ENCODE measurements at places on chromosomes 12 and 14.

DNA sequence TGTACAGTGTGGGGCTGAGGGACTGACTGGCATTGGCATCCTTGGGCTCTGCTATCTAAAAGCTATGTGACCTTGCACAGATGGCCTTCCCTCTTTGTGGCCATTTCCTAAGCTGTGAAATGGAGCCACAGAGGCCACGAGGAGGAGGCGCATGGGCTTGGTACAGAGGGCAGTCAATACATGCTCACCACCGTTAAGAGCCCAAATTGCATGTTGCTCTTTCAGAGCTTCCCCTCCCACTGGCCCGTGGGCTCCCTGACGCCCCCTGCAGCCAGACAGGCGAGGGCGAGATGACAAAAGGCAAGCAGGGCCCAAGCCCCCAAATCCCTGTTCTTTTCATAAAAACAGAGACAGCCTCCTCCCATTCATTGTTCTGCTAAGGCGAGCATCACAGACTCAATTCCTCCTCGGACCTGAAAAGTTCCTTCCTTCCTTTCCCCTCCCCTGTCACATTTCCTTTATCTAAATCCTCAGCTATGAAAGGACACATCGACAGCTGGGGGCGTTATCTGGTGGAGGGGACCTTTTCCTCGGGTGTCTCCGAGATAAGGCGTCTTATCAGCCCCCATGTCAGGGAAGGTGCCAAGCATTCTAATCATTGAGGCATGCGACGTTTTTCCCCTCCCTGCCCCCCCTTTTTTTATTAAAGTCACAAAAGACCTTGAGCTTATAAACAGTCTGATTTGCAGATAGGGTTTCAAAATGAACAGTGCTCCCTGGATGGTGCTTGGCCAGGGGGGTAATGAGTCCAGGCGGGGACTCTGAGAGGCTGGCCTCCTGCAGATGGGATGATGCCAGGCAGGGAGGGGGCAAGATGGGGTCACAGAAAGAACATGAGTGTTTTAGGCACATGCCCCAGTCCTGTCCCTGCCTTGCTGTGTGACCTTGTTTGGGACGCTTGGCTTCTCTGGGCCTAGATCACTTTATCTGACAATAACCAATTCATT is 26.4 kb downstream of the FAM222A start:
- no peak for DNase-seq

GRCh38 chr12:32120419-32120818 is 13.8 kb downstream of the BICD1 start:
- no peak for DNase-seq

GRCh38 chr12:1803736-1804135 is 16.6 kb upstream of the LRTM2 start:
- DNase-seq = no peak

- DNase-seq = no peak
Observed at GRCh38 chr12:19485240-19485639, 45.9 kb downstream of the AEBP2 start.

- no peak for DNase-seq
Observed at GRCh38 chr12:20309504-20310148, 58.7 kb upstream of the PDE3A start.

GRCh38 chr14:53651096-53651740 is 305.4 kb downstream of the BMP4 start:
- no peak for DNase-seq

DNA sequence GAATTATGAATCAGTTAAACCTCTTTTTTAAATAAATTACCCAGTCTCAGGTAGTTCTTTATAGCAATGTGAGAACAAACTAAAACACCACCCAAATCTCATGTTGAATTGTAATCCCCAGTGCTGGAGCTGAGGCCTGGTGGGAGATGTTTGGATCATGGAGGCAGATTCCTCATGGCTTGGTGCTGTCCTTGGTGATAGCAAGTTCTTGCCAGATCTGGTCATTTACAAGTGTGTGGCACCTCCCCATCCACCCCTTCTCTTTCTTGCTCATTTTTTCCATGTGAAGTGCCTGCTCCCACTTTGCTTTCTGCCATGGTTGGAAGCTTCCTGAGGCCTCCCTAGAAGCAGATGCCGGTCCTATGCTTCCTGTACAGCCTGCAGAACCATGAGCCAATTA is 102.1 kb upstream of the ANO4 start:
- DNase-seq = no peak

DNA sequence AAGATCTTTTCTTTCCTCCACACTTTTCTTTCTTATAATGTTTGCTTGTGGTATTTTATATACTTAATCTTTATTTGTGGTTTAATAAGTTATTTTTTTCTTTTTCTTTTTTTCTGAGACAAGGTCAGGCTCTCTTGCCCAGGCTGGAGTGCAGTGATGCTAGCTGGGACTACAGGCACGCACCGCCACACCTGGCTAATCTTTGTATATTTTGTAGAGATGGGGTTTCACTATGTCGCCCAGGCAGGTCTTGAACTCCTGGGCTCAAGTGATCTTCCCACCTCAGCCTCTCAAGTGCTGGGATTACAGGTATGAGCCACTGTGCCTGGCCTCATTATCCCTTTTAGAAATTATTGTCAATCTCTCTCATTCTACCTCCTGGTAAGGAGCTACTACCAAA is 87.1 kb downstream of the SCFD1 start:
- DNase-seq = no peak

GRCh38 chr14:68792979-68793733 is at the start of gene ZFP36L1:
TSS of gene ZFP36L1 (minus strand) at chr14:68793067. CDS start at chr14:68792938, 129 bp downstream.
- peak; percentile 92 for DNase-seq

DNA sequence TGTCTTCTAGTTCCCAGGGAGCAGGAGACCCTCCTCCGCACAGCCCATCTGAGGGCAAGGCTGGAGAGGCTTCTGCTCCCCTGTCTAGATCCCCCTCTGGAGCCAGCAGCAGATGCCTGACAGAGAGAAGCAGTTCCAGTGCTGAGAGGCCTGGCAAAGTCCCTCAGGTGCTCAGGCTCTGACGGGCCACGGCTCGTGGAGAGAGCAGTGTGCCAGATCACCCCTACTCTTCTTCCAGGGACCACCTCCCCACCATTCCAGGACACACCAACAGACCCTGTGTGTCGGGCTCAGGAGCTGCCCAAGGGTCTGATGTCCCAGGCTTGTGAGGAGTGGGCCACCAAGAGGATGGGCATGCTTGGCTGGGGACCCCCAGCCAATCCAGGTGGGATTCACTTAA is 22.5 kb upstream of the C14orf180 start:
- no peak for DNase-seq

GRCh38 chr12:44848703-44849085 is 27.4 kb downstream of the NELL2 start:
- DNase-seq = no peak

GRCh38 chr12:42617622-42618021 is 28.1 kb upstream of the PRICKLE1 start:
- no peak for DNase-seq
